AG08395 (cell line): ENCODE measurements at places on chromosomes 7 and 10.
A peak's percentile ranks its signal among the peaks of the same experiment; 100 is the strongest.

DNA sequence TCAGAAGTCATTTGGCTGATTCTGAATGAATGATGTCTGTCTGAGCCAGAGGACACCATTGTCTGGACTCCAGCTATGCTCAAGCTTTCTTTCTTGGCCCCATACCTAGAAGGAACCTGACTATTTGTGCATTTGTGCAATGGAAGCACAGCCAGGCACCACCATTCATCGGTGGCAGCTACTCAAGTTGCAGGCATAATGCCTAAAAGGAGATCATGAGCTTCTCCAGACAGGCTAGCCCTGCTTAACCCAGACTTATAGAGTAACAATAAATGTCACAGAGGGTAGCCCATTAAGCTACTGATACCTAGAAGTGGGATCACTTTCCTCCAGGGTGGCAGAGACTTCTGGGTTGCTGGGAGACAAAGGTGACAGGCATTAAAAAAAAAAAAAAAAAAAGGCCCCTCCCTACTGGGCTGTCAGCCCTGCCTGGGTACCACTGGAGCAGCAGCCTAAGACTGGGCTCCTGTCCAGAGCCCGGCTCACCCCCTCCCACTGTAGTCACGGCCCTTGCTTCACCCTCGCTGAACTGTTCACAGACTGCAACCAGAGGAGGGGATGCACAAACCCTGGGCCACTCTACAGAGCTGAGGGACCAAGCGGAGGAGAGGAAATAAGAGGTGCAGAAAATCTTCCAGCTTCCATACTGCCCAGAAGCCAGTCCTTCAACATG is 75.4 kb upstream of the ATP6V0A4 start:
- no peak for DNase-seq

- DNase-seq = no peak
These were observed 838 bp upstream of the DLX6 start for GRCh38 chr7:97004247-97005182.

DNA sequence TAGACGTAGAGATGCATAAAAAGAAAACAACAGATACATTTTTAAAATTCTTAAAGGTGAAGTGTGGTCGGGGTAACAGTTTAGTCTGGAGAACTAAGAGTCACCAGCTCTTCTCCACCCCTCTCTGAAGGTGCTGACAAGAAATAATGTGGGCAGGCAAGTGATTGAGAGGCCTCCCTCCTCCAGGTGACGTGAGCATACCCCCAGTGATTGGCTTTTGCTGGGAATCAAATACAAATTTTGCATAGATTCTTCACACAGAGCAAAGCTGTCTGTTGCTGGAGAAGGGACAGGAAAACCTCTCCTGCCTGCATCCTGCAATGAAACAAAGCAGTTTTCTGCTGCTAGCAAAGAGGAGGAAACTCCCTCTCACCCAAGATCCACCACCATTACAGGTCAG is 115.0 kb downstream of the DGKB start:
- no peak for DNase-seq

DNA sequence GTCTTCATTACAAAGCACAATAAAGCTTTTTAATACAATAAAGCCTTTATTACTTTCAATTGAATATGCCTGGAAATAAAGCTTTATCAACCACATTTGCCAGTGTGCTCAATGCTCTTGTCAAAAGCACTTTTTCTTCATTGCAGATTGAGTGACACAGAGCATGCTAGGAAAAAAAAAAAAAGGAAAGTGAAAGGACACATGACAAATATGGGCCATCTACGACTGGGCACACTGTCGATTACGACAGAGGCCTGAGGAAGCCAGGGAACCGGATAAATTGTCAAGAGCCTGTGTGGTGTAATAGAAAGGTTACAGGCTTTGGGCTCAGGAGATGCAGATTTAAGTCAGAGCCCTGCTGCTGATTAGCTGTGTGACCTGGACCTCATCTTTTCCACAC is 84.8 kb upstream of the LRGUK start:
- no peak for DNase-seq

DNA sequence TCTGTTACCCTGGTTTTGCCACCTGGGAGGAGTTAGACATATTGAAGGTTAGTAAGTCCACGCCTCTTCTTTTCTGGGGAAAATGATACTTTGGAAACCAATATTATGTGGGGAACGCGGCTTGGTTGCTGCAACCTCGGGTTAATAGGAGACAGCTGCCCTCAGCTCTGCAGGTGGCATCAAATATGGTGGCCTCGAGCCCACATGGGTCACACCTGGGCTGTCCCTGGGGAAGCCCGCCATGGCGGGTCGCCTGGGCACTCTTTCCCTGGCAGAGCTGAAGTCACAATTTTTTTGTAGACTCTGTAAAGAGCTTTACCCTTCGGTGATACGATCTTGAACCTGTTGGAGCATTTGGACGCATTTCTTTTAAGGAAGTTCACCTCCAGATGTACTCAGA is 2.5 kb downstream of the PFKP start:
- no peak for DNase-seq

DNA sequence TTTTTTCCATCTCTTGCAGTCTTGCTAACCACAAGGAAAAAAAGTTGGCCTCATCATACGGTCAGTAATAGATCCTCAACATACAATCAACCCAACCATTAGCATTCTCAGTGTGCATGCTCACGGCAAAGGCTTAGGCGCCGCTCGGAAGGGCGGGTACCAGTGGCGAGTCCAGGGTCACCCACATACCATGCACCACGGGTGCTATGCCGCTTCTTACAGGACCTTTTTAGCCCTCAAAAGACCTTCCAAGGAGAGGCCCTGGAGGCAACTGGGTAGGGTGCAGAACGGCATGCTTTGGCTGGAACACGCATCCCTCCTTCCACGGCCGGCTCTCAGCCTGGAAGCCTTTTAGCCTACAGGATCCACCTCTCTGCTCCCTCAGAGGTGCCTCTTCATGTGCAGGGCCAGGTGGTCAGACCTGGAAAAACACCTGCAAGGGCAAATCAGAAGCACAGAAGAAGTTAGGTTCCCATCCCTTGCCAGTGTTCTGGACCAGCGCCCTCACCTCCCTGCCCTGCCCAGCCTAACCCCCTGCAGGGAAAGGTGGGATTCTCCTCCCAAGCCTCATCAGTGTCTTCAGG is 5.8 kb downstream of the KLF6 start:
- no peak for DNase-seq

DNA sequence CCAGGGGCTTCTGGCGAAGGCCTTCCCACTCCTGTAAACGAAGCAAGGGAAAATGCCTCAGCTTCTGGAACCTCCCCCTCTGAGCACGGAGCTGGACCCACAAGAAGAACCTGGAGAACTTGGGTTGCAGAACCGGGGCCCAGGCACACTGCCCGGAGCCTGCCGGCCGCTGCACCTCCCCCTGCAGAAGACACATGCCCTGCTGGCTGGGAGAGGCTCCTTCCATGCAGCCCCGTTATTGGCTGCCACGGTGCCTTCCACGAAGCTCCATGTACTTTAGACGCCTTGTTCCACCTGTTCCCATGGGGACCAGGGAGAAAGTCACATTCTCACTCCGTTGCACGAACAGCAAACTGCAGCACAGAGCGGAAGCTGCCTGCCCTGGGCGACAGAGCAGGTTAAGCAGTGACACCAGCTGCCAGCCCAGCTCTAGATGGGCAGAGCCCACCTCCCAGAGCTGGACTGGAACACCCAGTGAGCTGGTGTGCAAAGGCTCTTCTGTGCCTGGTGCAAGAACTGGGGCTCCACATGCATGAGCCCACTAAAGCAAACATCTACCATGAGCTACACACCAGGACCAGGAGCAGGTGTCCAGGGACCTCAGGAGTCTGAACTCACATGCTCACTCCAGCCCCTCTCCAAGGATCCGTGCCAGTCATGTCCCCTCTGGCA is 70.1 kb downstream of the TNS3 start:
- no peak for DNase-seq

GRCh38 chr10:125206623-125207022 is 46.3 kb upstream of the CTBP2 start:
- no peak for DNase-seq

DNA sequence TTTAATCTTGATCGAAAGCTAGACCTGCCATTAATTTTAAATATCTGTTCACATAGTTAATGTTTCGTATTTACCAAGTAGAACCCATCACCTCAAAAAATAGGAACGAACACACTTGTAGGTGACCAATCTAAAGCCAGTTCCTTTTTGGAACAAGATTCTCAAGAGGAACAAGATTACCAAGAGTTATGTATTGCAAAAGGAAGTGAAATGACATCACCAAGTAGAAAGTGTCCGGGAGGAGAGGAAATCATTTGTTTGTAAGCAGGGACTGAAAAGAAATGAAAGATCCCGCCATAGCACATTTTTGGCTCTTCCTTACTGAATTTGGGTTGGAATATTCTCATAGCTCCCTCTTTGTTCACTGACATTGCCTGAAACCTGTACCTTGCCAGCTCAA is 1200.5 kb downstream of the SORCS1 start:
- no peak for DNase-seq

GRCh38 chr7:37251222-37251621 is 197.4 kb downstream of the ELMO1 start:
- no peak for DNase-seq

- DNase-seq = no peak
These were observed 293.2 kb upstream of the HABP2 start for GRCh38 chr10:113259576-113260226.

DNA sequence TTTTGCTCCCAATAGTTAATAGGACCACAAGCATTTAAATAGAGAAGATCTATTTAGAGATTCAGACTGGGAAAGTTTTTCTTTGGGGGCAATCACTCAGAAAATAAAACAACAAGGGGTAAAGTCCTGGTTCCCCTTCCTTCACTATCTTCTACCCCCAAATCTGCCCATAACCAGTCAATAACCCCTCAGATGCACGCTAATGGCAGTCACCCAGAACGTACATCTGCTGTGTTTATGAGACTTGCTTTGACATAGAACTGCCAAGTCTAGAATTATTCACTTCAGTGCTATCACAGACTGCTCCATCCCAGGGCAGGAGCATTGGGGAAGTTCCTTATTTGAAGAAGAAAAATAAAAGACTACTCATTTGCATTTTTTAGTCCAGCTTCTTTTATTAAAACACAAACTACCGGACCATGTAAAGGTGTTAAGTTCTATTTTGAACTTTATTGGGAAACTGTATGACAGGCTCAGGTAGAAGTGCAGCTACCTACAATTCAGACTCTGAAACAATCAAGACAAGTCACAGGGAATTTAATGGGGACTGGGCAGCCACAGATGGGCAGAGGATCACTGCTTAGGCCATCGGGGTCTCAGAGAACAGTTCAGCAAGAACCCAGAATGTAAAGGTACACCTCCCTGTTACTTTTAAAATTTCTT is 38.4 kb downstream of the ANK3 start:
- no peak for DNase-seq

DNA sequence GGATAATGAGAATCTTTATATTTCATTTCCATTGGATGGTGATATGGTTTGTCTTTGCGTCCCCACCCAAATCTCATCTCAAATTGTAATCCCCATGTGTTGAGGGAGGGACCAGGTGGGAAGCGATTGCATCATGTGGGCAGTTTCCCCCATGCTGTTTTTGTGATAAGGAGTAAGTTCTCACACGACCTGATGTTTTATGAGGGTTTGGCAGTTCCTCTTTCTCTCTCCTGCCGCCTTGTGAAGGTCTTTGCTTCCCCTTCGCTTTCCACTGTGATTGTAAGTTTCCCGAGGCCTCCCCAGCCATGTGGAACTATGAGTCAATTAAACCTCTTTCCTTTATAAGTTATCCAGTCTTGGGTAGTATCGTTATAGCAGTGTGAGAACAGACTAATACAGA is 59.4 kb downstream of the MTPN start:
- DNase-seq = no peak

DNA sequence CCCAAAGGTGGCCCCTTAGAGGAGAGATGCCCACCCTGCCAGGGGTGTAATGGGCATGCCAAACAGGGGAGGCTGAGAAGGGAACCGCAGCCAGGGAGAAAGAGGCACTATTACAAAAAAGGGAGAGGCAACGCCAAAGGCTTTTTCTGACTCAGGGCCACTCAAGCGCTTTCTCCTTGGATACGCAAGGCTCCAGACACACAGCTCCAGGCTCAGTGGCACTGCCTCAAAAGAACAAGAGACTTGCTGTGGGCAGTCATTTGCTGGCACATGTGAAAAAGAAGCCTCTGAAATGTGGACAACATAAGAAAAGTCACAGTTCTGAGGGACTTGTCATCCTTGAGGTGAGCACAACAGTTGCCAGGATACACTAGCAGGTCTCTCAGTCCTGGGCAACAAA is 128.4 kb downstream of the DGKI start:
- DNase-seq = no peak

- DNase-seq = no peak
These were observed 109.3 kb downstream of the SORBS1 start for GRCh38 chr10:95451568-95452524.

DNA sequence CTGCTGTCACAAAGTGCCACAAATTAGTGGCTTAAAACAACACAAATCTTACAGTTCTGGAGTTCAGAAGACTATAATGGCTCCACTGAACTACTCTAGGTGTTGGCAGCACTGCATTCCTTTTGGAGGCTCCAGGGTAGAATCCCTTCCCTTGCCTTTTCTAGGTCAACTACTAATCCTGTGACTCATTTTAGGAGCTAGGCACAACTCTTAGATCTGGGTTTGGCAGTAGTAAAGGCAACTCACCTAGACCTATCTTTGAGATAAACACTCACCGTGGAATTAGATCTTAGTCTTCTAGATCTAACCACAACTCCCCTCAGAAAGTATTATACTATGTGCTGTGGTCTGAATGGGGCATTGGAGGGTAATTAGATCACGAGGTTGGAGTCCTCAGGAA is 60.4 kb downstream of the ANKIB1 start:
- no peak for DNase-seq

DNA sequence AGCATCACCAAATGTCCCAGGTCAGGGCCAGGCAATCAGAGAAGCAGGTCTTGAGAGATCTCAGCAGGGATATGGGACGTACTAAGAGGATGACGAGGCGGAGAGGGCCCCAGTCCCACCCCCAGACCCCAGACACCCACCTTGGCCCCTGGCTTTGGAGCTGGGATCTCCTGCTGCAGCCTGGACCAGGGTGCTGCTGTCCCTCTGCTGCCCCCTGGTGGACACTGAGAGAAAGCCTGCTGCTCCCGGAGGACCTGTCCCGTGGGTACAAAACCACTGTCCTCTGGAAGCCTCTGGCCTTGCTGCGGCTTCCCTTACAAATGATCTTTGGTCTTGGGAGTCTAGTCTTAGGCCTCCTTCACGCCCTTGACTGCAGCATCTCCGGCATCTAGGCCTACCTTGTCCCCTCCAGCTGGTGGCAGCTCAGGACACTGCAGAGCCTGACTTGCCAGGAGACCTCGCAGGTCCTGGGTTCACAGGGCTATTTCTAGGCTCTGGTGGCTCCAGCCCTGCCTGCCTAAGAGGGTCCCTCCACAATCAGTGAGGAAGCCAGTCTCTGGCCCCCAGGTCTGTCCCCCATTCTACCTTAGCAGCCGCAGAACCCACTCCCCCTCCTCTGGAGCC is 97.1 kb downstream of the RGS10 start:
- DNase-seq = peak; percentile 75
